ENCODE measurements at places on chromosomes 6 and 20. TPM values are rescaled to one million over a fixed set of nuclear protein-coding genes. Genes with fewer than 3 reads are reported as not detected.

TTLL9 gene
- total RNA-seq = not detected

DEFB132 gene
- not detected for total RNA-seq

MACROD2 gene
- total RNA-seq = not detected

MLN gene
- not detected for total RNA-seq

MCHR2 gene
- not detected for total RNA-seq

ZBTB46 gene
- total RNA-seq = 0.25 TPM

DNA sequence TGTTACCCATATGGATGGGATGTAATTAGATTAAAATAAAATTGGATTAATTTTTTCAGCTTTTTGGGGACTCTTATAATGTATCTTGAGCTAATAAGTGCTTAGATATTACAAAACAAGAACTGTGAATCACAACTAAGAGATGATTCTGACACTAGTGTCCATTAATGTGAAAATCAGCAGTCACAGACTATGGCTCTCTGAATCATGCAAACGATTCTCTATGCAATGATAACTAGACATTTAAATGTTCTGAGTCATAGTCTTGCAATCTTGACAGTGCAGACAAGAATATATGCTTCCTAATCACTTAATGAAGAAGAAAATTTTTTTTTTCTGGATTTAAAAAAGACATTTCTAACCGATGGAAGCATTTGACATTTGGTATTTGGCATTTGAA, 82.2 kb upstream of the OPRM1 start:
- H3K4me1 ChIP-seq = no peaks in the 10 kb centered on the region
- H3K27me3 ChIP-seq = no peaks in the 10 kb centered on the region
- H3K27ac ChIP-seq = no peak overlapping the region
- H3K36me3 ChIP-seq = no peaks in the 10 kb centered on the region

DNA sequence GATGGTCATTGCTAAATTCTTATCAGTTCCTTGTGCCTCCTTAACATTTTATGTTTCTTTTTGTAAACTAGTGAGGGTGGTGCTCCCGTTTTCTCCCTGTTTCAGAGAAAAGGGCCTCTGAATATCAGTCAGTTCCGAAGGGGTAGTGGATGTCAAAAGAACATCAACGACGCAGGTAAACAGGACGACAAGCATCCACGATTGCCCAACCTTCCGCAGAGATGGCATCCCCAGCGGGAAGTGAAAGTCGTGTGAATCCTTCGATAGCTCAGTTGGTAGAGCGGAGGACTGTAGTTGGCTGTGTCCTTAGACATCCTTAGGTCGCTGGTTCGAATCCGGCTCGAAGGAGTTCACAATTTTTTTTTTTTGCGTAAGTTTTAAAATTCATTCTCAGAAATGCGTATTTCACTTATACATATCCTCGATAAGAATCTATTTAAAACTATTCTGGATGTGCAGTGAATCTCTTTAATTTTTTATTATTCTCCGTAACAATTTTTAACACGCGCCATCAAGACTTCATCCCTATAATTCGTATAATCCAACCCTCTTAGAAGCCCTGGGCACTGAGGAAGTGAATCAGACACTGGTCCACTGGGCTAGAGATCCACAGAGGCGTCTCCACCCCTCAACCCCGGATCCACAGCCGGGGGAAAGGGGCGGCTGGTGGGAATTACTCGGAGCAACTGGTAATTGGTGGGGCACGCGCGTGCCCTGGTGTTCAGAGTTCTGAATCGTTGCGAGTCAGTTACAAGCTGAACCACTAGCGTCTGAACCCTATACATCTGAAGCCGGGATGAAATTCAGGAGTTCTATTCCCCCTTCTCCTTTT, 27.9 kb upstream of the ABT1 start:
- peaks cover 4% of the 10 kb centered on the region for H3K27me3 ChIP-seq
- peaks cover 5% of the 10 kb centered on the region for H3K36me3 ChIP-seq
- peaks cover 26% of the 10 kb centered on the region for H3K4me1 ChIP-seq
- peak overlapping the region; percentile 100 for H3K27ac ChIP-seq
- DNase-seq = peak; percentile 93
- peak overlapping the region; percentile 100 for H3K4me3 ChIP-seq

- no peak for DNase-seq
- no peak overlapping the region for H3K4me3 ChIP-seq
- no peak overlapping the region for H3K27ac ChIP-seq
- H3K27me3 ChIP-seq = no peaks in the 10 kb centered on the region
- no peaks in the 10 kb centered on the region for H3K36me3 ChIP-seq
These were observed 9.0 kb upstream of the MRGBP start for GRCh38 chr20:62787321-62787720.

- H3K4me1 ChIP-seq = no peaks in the 10 kb centered on the region
- DNase-seq = no peak
- H3K36me3 ChIP-seq = no peaks in the 10 kb centered on the region
- H3K4me3 ChIP-seq = no peak overlapping the region
- H3K27ac ChIP-seq = no peak overlapping the region
These were observed 99.1 kb upstream of the KCNQ5 start for GRCh38 chr6:72522735-72523141.

DNA sequence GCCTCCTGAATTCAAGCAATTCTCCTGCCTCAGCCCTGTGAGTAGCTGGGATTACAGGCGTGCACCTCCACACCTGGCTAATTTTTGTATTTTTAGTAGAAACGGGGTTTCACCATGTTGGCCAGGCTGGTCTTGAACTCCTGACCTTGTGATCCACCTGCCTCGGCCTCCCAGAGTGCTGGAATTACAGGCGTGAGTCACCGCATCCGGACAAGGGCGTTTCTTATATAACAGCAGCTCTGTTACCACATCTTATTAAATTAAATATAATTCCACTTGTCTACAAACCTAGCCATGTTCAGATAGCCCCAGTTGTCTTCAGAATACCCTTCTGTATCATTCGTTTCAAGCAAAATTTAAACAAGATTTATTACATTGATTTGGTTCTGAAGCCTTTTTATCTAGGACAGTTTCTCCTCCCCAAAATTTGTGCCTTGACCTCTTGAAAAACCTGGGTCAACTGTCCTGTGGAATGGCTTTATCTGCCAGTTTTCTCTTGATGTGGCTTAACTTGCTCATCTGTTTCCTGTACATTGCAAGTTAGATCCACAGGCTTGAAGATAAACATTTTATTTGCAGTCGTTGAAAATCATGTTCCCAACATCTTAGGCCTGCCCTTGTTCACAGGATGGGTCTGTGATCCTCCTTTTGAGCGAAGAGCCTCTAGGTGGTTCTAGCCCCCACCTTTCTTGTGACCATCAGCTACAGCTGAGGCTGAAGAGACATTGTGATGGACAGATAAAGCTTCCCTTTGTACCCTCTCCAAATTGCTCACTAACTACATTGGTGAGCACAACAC, 132.2 kb downstream of the ARID1B start:
- H3K27me3 ChIP-seq = no peaks in the 10 kb centered on the region
- H3K27ac ChIP-seq = no peak overlapping the region
- peaks cover 46% of the 10 kb centered on the region for H3K4me1 ChIP-seq
- no peaks in the 10 kb centered on the region for H3K36me3 ChIP-seq
- no peak overlapping the region for H3K4me3 ChIP-seq

- H3K4me1 ChIP-seq = peaks cover 7% of the 10 kb centered on the region
- H3K27me3 ChIP-seq = no peaks in the 10 kb centered on the region
- H3K27ac ChIP-seq = no peak overlapping the region
- H3K4me3 ChIP-seq = no peak overlapping the region
- no peaks in the 10 kb centered on the region for H3K36me3 ChIP-seq
These were observed 13.0 kb downstream of the ZHX3 start for GRCh38 chr20:41304424-41305079.

GRCh38 chr6:53960311-53960710, 150.9 kb upstream of the MLIP start:
- no peaks in the 10 kb centered on the region for H3K36me3 ChIP-seq
- peaks cover 3% of the 10 kb centered on the region for H3K4me1 ChIP-seq
- no peak overlapping the region for H3K4me3 ChIP-seq
- DNase-seq = no peak

GRCh38 chr6:148593130-148593812, 153.6 kb upstream of the UST start:
- DNase-seq = no peak
- no peaks in the 10 kb centered on the region for H3K36me3 ChIP-seq
- H3K4me3 ChIP-seq = no peak overlapping the region

GRCh38 chr6:7673063-7673536, 52.8 kb upstream of the BMP6 start:
- H3K36me3 ChIP-seq = no peaks in the 10 kb centered on the region
- H3K27ac ChIP-seq = no peak overlapping the region
- H3K4me3 ChIP-seq = no peak overlapping the region
- no peak for DNase-seq
- peaks cover 14% of the 10 kb centered on the region for H3K27me3 ChIP-seq

GRCh38 chr6:33453393-33454008, 875 bp upstream of the ZBTB9 start:
- DNase-seq = no peak
- H3K4me3 ChIP-seq = peak overlapping the region; percentile 93
- peak overlapping the region; percentile 80 for H3K27ac ChIP-seq
- H3K27me3 ChIP-seq = no peaks in the 10 kb centered on the region
- no peaks in the 10 kb centered on the region for H3K36me3 ChIP-seq

Measured in natural killer cell treated with Interleukin-12 subunit alpha and Interleukin-12 subunit beta and Interleukin-15 and Interleukin-18, amount 100 ng/mL, for 72 hours (primary cell).